ENCODE measurements at places on chromosomes 6 and 20. TPM values are rescaled to one million over a fixed set of nuclear protein-coding genes. Genes with fewer than 3 reads are reported as not detected.

DNA sequence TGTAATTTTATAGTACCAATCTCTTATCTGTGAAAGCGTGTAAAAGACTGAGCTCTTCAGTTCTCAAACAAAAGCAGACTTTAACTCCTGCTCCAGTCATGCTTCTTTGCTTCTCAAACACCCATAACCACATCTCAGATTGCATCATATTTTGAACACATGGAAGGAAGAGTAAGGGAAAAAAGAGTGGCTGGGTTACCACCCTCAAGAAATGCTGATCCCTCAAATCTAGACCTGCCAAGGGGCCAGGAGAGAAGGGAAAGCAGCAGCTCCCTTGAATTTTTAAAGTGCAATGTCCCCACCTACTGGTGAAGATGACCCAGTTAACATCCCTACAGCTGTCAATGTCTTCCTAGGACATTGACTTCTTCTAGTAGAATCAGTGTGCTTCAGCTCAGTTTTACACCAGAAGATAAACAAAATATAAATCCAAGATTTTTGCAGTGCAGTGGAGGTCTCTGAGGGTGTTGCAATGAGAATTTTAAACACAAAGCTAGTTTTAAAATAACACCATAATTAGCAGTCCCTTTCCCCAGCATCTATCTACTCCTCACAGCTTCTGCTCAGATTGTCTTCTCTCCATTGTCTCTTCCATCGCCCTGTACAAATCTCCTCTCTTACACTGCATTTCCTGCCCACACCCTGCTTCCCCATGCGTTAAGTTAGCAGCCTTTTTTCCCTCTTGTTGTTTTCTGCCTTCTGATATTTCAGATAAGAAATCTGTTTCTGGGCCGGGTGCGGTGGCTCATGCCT lies 22.6 kb upstream of the HLA-DQB2 start:
- H3K4me3 ChIP-seq: no peak overlapping the region
- no peaks in the 10 kb centered on the region for H3K36me3 ChIP-seq
- no peaks in the 10 kb centered on the region for H3K4me1 ChIP-seq
- no peak for DNase-seq
- H3K27ac ChIP-seq: no peak overlapping the region
- peaks cover 67% of the 10 kb centered on the region for H3K27me3 ChIP-seq

GRCh38 chr6:120431841-120432240 lies 902.4 kb downstream of the TBC1D32 start:
- H3K36me3 ChIP-seq: no peaks in the 10 kb centered on the region
- DNase-seq: no peak
- H3K27ac ChIP-seq: no peak overlapping the region
- H3K4me3 ChIP-seq: no peak overlapping the region
- no peaks in the 10 kb centered on the region for H3K27me3 ChIP-seq

GRCh38 chr6:2859185-2859700 lies 17.6 kb upstream of the SERPINB1 start:
- H3K4me1 ChIP-seq: peaks cover 29% of the 10 kb centered on the region
- H3K27ac ChIP-seq: peak overlapping the region; percentile 20
- no peaks in the 10 kb centered on the region for H3K36me3 ChIP-seq
- no peak for DNase-seq
- H3K27me3 ChIP-seq: no peaks in the 10 kb centered on the region

DNA sequence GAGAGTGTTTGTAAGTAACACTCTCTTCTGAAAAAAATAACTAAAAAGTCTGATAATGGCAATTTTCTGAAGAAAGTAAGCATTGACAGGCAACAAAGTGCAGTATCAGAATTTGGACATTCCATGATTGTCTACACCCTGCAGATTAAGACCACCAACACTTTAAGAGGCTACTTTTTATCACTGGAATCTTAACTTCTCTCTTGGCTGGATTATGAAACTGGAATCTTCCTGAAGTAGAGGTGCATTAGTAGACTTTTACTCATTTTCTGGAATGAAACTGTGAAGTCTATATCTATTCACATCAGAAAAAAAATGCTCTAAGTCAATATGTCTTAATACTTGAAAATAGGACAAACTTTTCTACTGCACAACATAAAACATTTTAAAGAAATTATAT lies 547.5 kb downstream of the COL12A1 start:
- DNase-seq: no peak
- no peak overlapping the region for H3K27ac ChIP-seq
- H3K27me3 ChIP-seq: no peaks in the 10 kb centered on the region
- no peak overlapping the region for H3K4me3 ChIP-seq
- H3K4me1 ChIP-seq: peaks cover 33% of the 10 kb centered on the region

DNA sequence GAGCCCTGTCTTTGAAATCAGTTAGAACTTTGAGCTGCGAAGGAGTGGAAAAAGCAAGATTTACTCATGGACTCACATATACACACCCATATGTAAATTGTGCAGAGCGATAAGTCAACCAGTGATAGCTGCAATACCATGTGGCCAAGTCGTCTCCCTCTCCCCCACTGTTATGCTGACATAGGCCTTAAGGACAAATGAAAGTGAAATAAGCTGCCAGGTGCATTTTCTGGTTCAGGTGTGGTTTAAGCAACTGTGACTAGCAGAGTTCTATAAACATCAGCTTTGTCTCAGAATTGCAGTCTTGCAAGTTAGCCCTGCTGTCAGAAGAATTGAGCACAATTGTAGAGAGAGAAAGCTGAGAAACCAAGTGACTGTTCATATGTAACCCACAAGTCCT lies 9.6 kb downstream of the FAM83B start:
- no peak for DNase-seq
- no peaks in the 10 kb centered on the region for H3K4me1 ChIP-seq
- no peak overlapping the region for H3K27ac ChIP-seq
- H3K4me3 ChIP-seq: no peak overlapping the region

- H3K27me3 ChIP-seq: peaks cover 7% of the 10 kb centered on the region
- H3K4me1 ChIP-seq: no peaks in the 10 kb centered on the region
- no peak for DNase-seq
- no peak overlapping the region for H3K4me3 ChIP-seq
These were observed 642.5 kb upstream of the MMS22L start for GRCh38 chr6:97925504-97925903.

GRCh38 chr20:36836591-36837269 lies 39.2 kb upstream of the TLDC2 start:
- peaks cover 6% of the 10 kb centered on the region for H3K36me3 ChIP-seq
- H3K4me3 ChIP-seq: no peak overlapping the region
- no peak for DNase-seq
- H3K27ac ChIP-seq: peak overlapping the region; percentile 76
- peaks cover 24% of the 10 kb centered on the region for H3K4me1 ChIP-seq

DNA sequence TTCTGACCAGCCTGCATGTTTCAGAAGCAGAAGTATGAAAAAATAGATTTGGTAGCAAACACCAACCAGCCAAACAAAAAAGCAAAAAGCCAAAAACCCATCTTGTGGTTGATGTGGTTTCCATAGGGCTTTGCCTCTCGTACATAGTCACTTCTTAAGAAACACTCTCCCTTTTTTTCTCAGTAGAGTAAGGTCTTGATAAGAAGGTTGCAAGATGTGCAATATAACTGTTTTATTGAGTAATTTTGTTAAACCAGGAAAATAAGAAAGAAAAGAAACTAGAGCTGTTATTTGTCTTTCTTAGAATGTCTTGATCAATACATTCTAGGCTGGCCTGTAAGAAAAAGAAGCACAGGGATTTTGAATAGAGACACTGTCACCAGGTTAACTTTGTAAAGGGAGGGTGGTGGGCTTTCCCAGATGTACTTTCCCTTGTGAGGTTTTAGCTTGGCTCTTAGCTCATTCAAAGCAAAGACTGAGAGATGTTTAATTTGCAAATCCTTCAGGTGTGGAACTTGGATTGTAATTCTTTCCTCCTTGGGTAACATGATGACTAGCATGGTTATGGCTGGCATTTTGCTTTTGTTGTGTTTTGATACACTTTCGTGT lies 49.7 kb downstream of the AKAP12 start:
- peaks cover 63% of the 10 kb centered on the region for H3K4me1 ChIP-seq
- no peak overlapping the region for H3K4me3 ChIP-seq
- DNase-seq: no peak
- H3K36me3 ChIP-seq: peaks cover 2% of the 10 kb centered on the region
- H3K27ac ChIP-seq: no peak overlapping the region

GRCh38 chr6:81515562-81516453 lies 236.7 kb downstream of the TENT5A start:
- peaks cover 7% of the 10 kb centered on the region for H3K27me3 ChIP-seq
- no peak overlapping the region for H3K4me3 ChIP-seq
- H3K27ac ChIP-seq: no peak overlapping the region
- DNase-seq: no peak
- H3K4me1 ChIP-seq: peaks cover 8% of the 10 kb centered on the region

DNA sequence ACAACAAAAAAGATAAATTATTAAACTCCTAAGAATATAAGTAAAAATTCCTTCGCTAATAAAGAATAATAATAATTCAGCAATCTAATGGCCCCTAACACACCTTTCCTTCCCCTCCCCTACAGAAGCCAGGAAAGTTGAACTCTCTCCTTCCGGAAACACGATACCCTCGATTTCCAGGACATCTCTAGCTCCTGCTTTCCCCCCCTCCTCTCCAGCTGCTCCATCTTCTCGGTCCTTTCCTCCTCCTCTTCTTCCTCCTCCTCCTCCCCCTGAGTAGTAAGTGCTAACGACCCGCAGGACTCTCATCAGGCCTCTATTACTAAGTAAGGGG lies 603 bp downstream of the TASP1 start:
- peak overlapping the region; percentile 91 for H3K27ac ChIP-seq
- no peak for DNase-seq
- H3K36me3 ChIP-seq: no peaks in the 10 kb centered on the region
- H3K4me3 ChIP-seq: peak overlapping the region; percentile 98

DNA sequence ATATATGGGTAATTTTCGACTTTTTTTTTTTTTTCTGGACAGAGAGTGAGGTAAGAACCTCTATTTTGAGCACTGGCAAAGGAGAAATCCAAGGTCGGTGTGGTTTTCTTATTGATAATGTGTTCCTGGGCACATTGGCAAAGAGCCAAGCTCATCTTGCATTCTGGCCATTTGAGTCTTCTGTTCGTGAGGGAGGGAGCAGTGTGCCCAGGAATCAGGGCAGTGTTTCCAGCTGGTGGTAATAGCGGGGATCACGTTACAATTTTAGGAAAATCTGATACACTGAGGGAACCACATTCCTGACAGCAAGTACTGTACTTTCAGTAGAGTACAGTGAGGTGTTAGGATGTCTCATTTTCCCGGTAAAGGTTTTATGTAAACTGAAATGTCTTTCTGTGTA lies 442.3 kb upstream of the MAP3K7 start:
- H3K36me3 ChIP-seq: no peaks in the 10 kb centered on the region
- H3K27me3 ChIP-seq: peaks cover 26% of the 10 kb centered on the region
- no peak for DNase-seq
- H3K4me3 ChIP-seq: no peak overlapping the region
- peaks cover 6% of the 10 kb centered on the region for H3K4me1 ChIP-seq

DNA sequence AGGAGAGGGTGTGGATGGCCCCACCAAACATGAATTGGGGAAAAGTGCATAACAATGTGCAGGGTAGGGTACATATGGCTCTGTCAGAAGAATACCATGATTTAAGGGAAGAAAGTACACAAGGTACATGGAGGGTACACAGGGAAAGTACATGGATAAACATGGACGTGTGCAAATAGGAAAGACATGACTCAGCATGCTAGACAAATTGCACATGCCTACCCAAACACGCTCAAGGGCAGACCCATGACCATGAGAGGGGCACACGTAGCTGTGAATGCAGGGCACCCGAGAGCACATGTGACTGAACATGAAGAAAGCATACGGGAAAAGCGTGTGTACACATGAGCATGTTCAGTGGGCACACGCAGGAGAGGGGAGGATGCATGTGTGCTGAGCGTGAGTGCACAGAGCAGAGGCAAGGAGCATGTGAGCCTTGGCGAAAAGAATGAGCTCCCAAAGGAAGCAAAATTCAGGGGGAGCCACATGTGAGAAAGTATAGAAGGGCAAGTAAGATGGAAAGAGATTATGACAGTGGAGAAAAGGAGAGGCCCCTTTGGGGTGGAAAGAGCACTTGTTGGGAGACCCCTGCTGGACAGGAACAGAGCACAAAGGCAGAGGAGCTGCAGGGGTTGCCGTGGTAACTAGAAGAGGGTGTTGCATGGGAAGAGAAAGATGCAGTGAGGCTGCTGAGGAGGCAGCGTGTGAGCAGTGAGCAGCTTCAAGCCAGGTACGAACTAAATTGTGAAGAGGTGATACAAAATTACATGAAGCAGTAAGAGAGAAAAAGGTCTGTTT lies 17.8 kb downstream of the OR2H2 start:
- no peak overlapping the region for H3K4me3 ChIP-seq
- H3K27me3 ChIP-seq: no peaks in the 10 kb centered on the region
- no peaks in the 10 kb centered on the region for H3K4me1 ChIP-seq
- no peak overlapping the region for H3K27ac ChIP-seq
- DNase-seq: no peak

DNA sequence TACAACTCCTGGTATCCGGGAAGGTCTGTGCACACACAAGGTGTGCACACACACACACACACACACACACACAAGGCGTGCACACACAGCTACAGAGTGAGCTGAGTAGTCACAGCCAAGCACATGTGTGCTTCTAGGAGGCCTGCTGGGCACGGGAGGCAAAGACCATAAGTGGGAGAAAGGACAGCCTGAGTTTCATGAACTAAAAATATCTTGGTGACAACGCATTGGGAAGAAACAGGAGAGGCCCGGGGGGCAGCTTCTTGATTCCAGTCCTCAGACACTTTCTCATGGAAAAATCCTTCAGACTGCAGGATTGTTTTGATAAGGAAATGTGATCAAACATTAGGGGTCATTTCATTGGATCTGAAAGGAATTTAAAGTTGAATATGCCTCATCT lies 2.6 kb downstream of the TRAF3IP2 start:
- H3K36me3 ChIP-seq: peaks cover 6% of the 10 kb centered on the region
- H3K27me3 ChIP-seq: no peaks in the 10 kb centered on the region
- peak overlapping the region; percentile 96 for H3K27ac ChIP-seq
- H3K4me1 ChIP-seq: peaks cover 69% of the 10 kb centered on the region
- DNase-seq: no peak

GRCh38 chr6:35409245-35409644 lies 42.9 kb upstream of the FANCE start:
- no peak overlapping the region for H3K27ac ChIP-seq
- no peak for DNase-seq
- H3K27me3 ChIP-seq: no peaks in the 10 kb centered on the region
- H3K4me1 ChIP-seq: peaks cover 8% of the 10 kb centered on the region
- peaks cover 12% of the 10 kb centered on the region for H3K36me3 ChIP-seq

DNA sequence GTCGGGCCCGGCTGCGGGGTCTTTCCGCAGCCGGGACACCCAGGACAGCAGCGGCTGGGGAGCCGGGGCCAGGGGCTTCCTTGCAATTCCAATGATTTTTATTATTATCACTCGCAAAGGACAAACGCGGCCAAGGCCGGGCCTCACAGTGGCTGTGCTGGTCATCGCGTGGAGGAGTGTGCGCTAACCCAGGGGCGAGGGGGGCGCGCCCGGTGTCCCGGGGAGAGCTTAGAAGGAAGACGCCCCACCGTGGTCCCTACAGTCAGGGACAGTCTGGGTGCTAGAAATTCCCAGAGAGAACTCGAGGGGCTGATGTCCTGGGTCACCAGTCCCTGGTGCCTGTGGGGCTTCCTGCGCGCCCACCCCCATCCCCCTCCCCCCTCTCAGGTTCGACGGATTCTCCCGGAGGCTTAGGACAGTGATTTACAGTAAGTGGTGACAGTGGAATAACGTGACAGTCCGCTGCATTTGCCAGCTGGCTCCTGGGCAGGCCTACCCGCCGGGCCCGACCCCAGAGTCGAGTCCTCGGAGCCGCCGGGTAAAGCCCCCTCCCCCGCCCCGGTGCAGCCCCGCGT lies 9.5 kb downstream of the FOXC1 start:
- H3K4me1 ChIP-seq: peaks cover 64% of the 10 kb centered on the region
- H3K4me3 ChIP-seq: no peak overlapping the region
- H3K27me3 ChIP-seq: no peaks in the 10 kb centered on the region
- peaks cover 14% of the 10 kb centered on the region for H3K36me3 ChIP-seq
- peak overlapping the region; percentile 38 for H3K27ac ChIP-seq

TCP11 gene
- total RNA-seq: 0.43 TPM

KIF3B gene
- total RNA-seq: 28.8 TPM

PTK7 gene
- total RNA-seq: 183 TPM

ABHD16B gene
- not detected for total RNA-seq

TSBP1 gene
- total RNA-seq: not detected

MATN4 gene
- total RNA-seq: not detected

PPP1R14C gene
- 0.46 TPM for total RNA-seq
